ENCODE measurements at places on chromosomes 6 and 20. TPM values are rescaled to one million over a fixed set of nuclear protein-coding genes. Genes with fewer than 3 reads are reported as not detected.

- no peaks in the 10 kb centered on the region for H3K27me3 ChIP-seq
- DNase-seq, result no peak
- H3K4me3 ChIP-seq, result no peak overlapping the region
- no peak overlapping the region for H3K27ac ChIP-seq
Observed at GRCh38 chr6:39493777-39494176, 171.3 kb upstream of the KCNK16 start.

DNA sequence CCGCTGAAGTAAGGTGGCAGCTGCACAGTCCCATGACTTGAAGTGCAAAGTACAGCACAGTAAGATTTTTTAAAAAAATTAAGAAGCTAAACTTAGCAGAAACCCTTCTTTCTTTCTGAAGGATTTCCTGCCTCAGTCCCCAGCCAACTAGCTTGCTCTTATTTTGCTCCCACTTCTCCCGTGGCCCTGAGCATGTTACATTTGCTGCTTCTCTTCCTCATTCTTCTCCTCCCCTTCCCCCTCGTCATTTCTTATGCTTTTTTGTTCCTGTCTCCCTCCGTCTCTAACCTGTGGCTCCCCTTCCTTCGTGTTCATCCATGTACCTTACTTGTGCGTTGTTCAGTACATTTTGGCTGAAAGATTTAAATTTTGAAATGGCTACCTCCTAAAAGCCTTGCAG is 123.0 kb downstream of the SASH1 start:
- H3K27me3 ChIP-seq, result no peaks in the 10 kb centered on the region
- H3K4me1 ChIP-seq, result peaks cover 59% of the 10 kb centered on the region
- H3K27ac ChIP-seq, result peak overlapping the region; percentile 3
- no peak for DNase-seq

DNA sequence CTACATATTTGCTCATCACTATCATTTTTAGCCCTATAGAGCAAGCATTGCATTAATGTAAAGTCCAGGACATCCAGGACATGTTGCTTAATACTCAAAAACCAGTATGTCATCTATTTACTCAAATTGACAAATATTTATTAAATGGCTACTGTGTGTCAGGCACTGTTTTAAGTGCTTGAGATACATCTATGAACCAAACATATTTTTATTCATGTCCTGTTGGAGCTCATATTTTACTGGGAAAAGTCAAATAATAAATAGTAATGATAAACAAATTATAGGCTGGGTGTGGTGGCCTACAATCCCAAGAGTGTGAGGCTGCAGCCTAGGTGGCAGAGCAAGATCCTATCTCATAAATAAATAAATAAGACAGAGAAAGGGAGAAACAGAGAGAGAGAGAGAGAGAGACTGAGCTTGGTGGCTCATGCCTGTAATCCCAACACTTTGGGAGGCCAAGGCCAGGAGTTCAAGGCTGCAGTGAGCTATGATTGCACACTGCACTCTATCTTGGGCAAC is 227.9 kb downstream of the GJA1 start:
- DNase-seq, result no peak
- no peaks in the 10 kb centered on the region for H3K36me3 ChIP-seq
- peaks cover 26% of the 10 kb centered on the region for H3K4me1 ChIP-seq

The KPNA5 gene
- total RNA-seq, result 9.0 TPM

The SMIM8 gene
- 5.4 TPM for total RNA-seq
